Activated effector memory CD4-positive, alpha-beta T cell treated with Interleukin-2 at 50 U/mL for 16 hours (primary cell): ENCODE measurements at places on chromosomes 1 and 21.

GRCh38 chr1:6953907-6954364 lies 168.7 kb downstream of the CAMTA1 start:
- no peak for DNase-seq

GRCh38 chr1:184903111-184903692 lies 71.1 kb downstream of the NIBAN1 start:
- DNase-seq = no peak

GRCh38 chr1:98981917-98982513 lies 22.6 kb downstream of the PLPPR5 start:
- DNase-seq = no peak

DNA sequence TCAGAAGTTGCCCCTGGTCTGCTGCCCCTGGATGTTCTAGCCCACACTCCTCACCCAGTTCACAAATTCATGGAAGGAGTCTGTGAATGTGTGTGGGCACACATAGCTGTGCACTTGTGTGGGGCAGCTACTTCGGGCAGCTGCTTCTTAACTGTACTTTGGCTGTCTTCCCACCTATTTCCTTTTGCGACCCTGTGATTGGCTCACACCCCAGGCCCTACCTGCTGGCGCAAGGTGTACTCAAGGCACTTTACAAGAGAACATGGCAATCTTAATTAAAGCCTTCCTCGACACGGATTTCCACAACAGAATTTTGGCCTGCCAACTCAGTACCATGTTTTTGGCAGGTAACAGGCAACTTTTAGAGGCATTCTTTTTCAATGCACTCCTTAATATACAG lies 86.5 kb upstream of the CTTNBP2NL start:
- no peak for DNase-seq

DNA sequence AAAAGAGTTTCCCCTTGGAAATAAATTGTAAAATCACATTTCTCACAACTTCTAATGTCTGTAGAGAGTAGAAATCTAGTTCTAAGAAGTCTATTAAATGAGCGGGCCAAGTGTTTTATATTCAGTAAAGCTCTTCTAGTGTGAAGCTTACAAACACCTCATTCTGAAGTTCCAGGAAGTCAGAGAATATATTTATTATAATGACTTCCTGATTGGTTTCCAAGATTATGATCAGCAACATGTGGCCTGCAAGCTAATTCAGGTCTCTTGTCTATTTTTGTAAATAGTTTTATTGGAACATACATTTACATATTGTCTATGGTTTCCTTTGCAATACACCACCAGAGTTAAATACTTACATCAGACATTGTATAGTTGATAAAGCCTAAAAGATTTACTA lies 603.9 kb downstream of the AMY1C start:
- DNase-seq = no peak

DNA sequence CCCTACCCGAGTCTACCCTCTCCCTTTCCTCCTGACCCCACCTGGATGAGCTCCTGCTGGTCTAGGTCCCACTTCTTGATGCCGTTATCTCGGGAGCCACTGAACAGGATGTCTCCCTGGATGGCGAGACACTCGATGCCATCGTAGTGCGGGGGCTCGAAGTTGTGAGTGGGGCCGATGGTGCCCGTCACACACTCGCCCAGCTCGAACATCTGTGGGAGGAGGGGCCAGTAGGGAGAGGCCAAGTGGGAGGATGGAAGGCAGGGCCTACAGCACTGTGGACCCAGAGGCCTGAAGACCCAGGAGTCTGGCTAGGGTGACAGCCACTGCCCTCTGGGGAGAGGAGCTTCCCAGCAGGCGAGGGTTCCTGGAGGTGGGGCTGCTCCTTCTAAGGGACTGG lies 48.1 kb downstream of the KIF21B start:
- no peak for DNase-seq

DNA sequence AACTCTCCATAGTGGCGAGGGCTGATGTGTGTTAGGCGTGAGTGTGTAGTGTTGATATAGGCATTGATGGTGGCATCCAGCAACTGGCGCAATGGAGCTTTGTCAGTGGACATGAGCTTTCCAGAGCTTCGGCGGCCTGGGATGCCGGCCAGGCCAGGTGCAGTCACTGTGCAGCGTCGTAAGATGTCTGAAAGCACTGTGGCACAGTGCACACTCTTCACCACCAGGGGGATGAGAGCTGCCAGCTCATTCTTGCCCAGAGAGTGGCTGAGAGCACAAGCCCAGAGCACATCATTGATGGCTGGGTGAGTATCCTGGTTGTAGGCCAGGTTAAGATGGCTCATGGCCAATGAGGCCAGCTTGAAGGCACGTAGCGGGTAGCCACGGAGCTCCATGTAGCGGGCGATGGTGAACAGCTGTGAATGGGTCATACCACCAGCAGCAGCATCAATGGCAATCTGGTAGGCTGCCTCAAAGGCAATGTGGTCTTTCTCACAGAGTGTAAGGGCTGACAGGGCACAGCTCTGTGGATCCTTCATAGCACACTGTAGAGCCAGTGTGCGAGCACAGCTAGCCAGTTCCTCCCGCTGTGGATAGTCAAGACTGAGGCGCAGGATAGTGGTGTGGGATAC lies 6.7 kb downstream of the UROD start:
- DNase-seq = peak; percentile 41

GRCh38 chr1:230843503-230844309 lies 24.6 kb downstream of the C1orf198 start:
- DNase-seq = no peak

- DNase-seq = no peak
Measured at GRCh38 chr1:9671377-9672140, 20.0 kb downstream of the PIK3CD start.

GRCh38 chr1:33042831-33043230 lies 6.1 kb upstream of the AK2 start:
- no peak for DNase-seq

DNA sequence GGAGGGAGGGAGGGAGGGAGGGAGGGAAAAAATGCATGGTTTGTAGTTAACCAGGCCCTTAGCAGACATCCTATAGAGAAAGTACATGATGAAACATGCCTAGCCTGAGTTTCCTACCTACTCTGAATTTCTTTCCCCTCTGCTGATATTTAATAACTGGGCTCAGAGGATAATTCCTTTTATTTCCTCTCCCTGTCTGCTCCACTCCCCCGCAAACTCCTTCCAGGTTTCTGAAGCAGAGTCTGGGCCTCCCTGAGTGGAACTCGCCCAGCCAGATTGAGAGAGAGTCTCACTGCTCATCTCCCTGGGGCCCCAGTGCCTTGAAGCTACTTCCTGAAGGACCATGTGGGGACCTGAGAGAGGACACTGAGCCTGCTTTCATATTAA lies 111.9 kb upstream of the SLC44A3 start:
- DNase-seq = no peak

GRCh38 chr1:95071539-95071938 lies 1.2 kb downstream of the ALG14 start:
- no peak for DNase-seq

DNA sequence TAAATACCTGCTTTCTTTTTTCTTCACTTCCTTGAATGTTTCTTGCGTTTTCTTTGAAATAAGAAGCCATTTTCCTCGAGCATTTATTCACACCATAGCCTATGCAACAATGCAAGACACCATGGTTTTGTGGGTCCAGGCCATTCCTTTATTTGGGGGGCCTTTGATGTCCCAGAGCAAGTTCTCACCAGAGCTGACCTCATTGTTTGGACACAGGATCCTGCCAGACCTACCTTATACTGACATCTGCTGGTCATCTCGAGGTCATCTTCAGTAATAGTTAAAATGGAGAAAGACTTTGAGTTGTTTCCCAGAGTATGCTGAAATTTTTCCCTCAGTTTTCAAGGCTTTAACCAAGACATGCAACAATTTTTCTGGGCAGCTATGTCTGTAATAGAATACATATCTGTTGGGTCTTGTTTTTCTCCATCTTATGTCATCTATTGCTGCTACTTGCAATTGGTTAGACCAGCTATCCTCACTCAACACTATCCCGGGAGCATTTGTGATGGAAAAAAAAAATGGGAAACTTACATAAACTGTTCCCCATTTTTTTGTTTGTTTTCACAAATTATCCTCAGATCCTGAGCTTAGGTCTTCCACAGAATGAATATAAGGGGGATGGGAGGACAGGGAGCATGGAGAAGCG lies 34.0 kb upstream of the BACE2 start:
- no peak for DNase-seq

- DNase-seq = no peak
Measured at GRCh38 chr1:236681219-236681618, 5.1 kb upstream of the ACTN2 start.

- DNase-seq = no peak
Measured at GRCh38 chr1:72140222-72140621, 142.1 kb downstream of the NEGR1 start.

DNA sequence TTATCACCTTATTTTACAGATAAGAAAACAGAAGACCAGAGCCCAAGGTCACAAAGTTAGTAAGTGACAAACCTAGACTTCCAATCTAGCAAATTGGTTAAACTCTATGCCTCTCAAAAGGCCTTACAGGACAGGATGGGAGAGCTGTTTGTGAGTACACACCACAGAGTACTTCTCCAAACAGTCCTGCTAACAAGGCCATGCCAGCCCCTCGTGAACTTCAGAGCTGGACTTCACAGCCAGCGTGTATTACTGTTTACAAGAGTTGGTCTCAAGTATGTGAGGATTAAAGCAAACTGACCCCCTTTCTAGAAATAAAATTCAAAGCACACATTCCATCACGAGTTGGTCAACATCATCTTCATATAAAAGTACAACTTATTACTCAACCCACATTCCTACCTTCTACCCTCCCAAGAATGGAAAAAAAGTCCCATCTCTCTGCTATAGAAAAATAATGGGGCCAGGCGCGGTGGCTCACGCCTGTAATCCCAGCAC lies 19.8 kb upstream of the UBR4 start:
- DNase-seq = no peak

GRCh38 chr1:198155253-198155652 lies 1.5 kb upstream of the NEK7 start:
- DNase-seq = no peak

DNA sequence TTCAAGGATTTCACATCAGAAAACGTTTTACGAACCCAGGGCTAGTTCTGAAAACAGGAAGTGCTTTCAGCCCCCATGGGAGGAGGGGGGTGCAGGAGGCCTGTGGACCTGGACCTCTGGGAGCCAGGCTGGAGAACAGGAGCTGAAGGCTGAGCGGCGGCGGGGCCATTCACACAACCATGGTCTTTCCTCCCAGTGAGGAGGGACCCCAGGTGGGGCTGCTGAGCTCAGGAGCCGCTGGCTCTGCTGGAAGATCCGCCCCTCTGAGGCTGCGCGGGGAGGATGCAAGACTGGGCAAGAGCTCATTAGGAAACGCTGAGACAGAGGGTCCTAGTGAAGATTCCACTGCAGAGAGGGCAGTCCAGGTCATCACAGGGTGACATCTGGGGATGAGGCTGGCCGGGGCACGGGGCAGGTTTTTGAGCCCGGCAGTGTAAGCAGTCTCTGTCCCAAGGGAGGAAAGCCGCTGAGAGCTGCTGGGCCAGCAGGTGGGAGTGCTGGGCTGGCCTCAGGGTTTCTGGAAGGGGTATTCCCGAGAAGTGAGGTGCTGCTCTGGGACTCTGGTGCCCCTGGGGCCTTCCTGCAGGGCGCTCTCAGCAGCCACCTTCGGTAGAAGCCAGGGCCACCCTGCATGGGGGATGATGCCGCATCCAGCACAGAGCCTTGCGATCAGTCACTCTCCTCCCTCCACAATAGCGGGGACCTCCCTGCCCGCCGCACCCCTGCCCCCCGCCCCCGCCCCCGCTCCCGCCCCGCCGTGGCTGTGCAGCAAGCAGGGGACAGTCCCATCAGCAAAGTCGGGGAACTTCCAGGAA lies 7.5 kb downstream of the MX2 start:
- peak; percentile 14 for DNase-seq

GRCh38 chr1:179230251-179230650 lies 774 bp upstream of the ABL2 start:
- no peak for DNase-seq

DNA sequence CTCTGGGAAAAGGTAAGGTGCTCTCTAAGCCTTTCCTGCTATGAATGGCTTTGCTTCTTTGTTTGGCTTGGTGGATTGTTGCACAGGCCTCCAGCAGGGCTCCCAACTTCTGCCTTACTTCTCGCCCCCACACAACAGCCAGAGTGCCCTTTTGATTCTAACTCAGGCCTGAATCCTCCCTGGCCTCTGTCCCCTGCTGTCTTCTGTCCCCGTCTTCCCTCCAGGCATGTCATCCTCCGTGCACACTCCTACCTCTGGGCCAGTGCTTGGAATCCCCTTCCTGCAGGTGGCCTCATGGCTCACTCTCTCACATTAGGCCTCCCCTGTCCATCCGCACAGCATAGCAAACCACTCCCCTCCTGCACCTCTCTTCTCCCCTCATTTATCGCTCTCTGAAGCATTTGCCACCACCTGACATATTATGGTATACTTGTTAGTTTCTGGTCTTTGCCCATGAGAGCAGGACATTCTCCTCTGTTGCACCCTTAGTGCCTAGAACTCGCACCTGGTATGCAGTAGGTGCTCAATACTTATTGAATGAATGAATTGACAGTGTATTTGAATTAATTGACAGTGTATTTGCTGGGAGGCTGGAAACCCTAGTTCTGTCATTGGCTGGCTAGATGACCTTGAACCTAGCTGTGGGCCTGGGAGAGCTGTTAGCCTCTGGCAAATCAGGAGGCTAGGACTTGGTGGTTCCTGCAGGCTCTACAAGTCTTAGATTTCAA lies 2.9 kb downstream of the ZDHHC18 start:
- no peak for DNase-seq

GRCh38 chr1:26882696-26883463 lies 7.2 kb downstream of the GPN2 start:
- no peak for DNase-seq
